ENCODE measurements at places on chromosomes 3 and 15.

GRCh38 chr15:81548365-81549130, 174.5 kb upstream of the TMC3 start:
- no peak for DNase-seq

DNA sequence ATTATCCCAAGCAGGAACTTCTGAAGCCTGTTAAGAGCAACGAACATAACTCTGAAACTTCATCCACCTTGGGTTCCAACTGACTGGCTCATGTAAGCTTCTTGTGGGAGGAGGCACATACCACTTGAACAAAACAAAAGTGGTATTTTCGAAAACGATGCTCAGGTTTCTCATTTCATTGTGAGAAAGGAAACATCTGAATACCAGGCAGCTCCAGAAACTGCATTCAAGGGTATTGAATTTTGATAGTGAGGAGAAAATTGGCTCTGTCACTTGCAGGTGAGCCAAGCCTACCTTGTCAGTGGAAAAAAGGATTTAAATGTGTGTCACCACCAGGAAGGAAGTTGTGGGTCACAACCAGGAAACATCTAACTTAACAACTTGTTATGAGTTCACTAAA, 218.1 kb upstream of the SATB1 start:
- DNase-seq, result peak; percentile 10

DNA sequence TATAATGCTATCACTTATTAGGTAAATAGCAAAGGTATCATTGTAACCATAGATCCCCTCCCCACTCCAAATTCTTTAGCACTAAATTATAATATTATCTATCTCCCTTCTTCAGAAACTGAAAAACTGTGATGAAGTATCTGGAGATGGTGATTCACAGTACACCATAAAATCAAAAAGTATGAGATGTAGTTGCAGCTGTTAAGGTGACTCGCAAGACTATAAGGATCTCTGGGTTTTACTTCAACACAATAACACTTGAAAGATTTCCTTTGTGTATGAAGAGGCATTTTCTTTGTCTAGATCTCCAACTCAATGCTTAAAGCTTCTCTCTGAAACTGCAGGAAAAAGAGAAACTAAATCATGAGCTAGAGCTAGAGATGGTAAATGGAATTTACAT, 46.9 kb downstream of the IFT57 start:
- DNase-seq, result no peak

- peak; percentile 21 for DNase-seq
Observed at GRCh38 chr3:47163169-47164006, 525 bp downstream of the SETD2 start.

GRCh38 chr15:69337138-69337537, 38.4 kb downstream of the PAQR5 start:
- no peak for DNase-seq

DNA sequence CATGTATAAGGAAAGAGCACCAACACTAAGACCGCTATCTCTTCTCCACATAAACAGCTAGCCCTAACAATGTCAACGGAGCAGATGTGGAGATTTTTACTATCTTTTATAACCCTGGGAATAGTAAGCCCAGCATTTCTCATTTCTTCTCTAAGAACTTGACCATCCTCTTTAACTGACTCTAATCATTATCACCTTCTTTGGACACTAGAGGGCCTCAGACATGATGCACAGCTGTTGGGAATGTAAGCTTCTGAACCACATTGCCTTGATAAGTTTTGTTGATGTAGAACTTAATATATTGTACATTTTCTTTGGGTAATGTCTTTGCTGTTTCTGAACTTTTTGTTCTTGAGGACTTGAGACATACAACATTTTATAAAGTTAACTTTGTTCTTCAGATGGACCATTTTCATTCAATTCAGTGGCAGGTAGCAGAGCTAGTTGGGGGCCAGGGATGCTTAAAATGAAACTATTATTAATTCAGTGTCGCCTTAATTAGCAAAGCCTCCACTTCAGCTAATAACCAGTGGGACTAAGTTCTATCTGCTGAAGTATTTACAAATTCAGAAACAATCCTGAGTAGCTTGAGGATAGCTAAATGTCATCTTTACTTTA, 9.6 kb upstream of the TAGLN3 start:
- DNase-seq, result peak; percentile 56

- DNase-seq, result no peak
Observed at GRCh38 chr15:31280831-31281216, 45.8 kb upstream of the KLF13 start.

GRCh38 chr3:99971761-99972160, 142.5 kb downstream of the FILIP1L start:
- DNase-seq, result no peak

DNA sequence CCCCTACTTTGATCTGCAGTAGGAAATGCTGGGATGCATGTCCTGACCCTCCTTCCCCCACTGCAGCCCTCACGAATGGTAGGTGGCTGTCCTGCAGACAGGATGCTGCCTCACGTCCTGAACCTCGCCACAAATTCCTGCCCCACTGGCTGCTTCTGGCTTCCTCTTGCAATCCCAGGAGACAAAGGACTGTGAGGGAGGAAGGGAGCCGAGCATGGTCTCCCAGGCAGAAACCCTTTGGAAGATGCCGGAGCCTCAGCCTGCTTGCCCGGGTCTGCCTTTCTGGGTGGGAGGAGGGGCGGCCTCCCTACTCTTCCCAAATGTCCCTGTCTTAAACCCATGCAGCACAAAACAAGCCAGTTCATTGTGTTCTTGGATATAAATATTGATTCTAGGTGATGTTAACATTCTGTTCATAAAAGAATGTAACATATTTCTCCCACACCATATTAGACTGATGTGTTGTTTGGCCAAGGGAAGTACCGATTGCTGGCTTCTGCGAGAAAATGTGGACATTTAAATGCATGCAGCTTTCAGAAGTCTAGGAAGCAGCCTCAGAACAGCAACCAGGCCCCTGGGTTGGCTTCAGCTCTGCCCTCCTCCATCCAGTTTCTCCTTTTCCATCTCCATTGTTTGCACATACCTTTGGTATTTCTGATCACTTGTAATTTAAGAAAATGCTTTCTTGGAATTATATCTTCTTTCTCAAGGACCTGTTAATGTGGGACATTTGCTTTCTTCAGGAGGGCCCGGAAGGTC, 75.3 kb downstream of the HMG20A start:
- DNase-seq, result no peak

DNA sequence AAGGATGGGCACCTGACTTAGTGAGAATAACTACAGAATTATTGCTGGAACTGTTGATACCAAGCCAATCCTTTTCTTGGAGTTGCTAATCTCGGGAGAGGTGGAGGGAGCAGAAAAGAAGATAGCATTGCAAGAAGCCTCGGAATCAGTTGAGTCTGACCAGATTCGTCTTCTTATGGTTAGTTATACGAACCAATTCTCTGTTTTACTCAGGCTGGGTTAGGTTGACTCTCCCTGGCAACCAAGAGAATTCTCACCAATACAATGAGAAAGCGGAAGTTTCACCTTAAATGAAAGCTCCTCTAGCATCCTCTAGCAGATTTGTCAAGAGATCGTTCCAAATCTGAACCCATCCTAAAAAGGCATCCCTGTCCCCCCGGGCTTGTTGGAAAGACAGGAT, 43.5 kb upstream of the UBE2E1 start:
- DNase-seq, result no peak

GRCh38 chr15:85037641-85038040, 56.0 kb downstream of the PDE8A start:
- no peak for DNase-seq

GRCh38 chr3:53513556-53514190, 19.3 kb downstream of the CACNA1D start:
- DNase-seq, result no peak

GRCh38 chr15:44084770-44085169, 110.3 kb downstream of the FRMD5 start:
- DNase-seq, result no peak

DNA sequence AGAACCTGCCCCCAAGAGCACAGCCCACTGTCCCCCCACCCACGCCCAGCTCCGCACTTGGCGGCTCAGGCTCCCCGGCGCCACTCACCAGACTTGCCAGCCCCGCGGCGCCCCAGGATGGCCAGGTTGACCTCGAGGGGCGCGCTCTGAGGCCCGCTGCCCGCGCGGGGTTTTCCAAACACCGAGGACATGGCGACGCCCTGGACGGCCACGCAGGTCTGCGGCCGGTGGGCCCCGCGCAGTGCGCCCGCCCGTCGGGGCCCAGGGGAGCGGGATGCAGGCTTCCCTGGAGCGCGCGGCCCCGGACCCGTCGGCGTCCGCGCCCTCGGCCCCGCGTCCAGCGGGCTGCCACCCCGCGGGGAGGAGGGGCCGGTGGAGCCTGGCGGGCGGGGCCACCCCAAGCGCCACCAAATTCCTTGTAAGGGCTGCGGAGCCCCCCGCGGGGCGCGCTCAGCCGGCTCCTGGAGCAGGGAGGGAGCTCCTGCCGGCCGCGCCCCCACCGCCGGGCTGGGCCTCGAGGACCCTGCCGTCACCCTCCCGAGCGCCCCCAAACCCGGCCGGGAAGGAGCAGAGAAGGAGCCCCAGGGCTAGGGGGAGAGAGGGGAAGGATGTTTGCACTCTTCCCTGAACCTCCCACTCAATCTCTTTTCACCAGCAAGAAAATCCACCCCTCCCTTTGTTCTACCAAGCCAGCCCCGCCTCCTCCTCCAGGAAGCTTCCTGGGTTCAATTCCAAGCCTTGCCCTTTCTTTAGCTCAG, at the start of gene RASL12:
Gene RASL12, minus strand, starts transcription at position 347 of the 758 bp plus-strand sequence. Its CDS starts 156 bp downstream, at position 191.
- DNase-seq, result no peak

DNA sequence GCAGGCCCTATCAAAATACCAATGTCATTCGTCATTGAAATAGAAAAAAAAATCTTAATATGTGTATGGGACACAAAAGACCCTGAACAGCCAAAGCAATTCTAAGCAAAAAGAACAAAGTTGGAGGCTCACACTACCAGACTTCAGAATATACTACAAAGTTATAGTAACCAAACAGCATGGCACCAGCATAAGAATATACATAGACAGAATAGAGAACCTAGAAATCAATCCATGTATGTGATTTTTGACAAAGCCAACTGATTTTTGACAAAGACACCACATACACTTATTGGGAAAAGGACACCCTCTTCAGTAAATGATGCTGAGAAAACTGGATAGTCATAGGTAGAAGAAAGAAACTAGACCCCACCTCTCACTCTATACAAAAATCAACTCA, 95.0 kb downstream of the C3orf70 start:
- DNase-seq, result no peak

- no peak for DNase-seq
Observed at GRCh38 chr15:29753506-29753905, 68.8 kb downstream of the TJP1 start.

DNA sequence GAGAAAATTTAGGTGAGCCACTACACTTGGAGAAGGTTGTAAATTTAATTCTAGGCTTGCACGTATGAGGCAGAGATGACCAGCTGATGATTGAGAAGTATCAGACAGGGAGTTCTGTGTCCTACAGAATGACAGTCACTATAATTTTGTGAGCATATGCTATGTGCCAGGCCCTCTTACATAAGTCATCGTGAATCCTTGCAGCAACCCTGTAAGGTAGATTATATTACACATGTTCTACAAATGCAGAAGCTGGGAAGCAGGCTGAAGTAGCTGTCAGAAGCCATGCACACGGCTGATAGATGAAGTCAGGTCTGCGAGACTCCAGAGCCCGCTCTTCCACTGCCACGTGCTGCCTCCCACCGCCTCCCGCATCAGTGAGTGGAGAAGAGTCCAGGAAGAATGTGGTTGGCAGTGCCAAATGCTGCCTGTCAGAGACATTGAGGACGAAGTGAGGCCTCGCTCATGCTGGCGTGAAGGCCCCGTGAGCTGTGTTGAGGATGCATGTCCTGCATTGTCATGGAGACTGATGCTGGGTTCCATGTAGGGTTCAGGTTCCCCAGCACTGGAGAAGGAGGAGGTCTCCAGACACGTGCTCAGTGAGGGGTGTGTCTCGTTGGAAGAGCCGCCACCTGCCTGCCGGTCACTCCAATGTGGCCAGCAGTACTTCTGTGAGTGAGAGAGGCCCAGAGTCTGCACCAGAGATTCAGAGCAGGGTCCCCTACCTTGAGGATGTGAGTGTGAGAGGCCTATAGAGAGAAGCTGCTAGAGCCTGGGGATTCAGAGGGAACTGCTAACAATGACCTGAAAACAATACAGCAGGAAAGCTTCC, 123.3 kb upstream of the PLXNA1 start:
- no peak for DNase-seq

GRCh38 chr15:78570710-78571109, 5.4 kb downstream of the CHRNA5 start:
- no peak for DNase-seq

GRCh38 chr3:25483456-25483855, 55.4 kb downstream of the RARB start:
- no peak for DNase-seq

DNA sequence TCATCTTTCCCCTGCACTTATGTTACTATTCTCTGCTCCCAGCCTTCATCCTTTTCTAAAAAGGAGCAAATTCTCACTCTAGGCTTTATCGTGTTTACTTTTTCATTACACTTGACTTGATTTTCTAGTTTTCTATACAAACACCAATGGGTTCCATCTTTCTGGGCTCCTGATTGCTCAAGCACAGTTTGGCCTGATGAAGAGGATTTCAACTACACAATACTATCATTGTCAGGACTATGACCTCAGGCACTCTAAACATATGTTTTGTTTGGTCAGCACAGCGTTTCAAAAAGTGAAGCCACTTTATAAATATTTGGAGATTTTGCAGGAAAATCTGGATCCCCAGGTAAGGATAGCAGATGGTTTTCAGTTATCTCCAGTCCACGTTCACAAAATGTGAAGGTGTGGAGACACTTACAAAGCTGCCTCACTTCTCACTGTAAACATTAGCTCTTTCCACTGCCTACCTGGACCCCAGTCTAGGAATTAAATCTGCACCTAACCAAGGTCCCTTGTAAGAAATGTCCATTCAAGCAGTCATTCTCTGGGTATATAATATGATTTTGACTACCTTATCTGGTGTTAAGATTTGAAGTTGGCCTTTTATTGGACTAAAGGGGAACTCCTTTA, 86.2 kb downstream of the TGFBR2 start:
- no peak for DNase-seq

DNA sequence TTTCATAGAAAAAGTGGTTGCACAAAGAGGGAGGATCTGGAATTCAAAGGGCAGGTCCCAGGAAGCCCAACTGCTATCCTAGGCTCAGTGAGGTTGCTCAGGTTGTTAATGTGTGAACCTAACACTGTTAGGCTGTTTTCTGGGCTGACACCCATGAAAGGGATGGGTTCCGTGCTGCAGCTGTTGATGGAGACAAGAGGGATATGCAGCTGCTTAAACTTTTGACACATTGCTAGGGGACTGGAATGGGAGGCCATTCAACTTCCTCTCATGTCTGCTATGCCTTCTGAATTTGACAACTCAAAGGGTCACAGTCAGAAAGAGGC, 198.0 kb upstream of the NR2E3 start:
- no peak for DNase-seq

GRCh38 chr15:73142802-73143762, 90.8 kb downstream of the NEO1 start:
- peak; percentile 16 for DNase-seq

GRCh38 chr3:81040107-81040506, 721.3 kb downstream of the GBE1 start:
- DNase-seq, result no peak

DNA sequence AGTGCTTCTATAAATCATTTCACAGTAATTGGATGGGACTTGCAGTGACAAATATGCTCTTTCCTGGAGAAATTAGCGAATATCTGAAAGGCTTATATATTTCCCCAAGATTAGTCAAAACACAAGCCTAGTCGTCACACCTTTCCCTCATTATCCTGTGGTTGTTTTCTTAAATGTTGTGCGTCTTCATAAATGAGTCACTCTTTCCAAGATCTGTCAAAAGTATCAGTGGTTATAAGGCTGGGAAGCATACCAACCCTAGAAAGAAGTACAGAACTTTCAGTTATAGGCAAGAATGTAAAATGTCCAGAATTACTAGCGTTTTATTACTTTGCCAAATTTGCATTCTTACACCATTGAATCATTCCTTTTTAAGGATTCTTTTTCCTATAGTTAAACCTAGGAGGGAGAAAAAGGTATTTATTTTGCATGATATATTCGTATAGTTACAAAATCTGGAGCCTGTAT, 33.6 kb downstream of the TMEM212 start:
- no peak for DNase-seq
